ENCODE measurements at places on chromosomes 12 and 14.
A peak's percentile ranks its signal among the peaks of the same experiment; 100 is the strongest.

DNA sequence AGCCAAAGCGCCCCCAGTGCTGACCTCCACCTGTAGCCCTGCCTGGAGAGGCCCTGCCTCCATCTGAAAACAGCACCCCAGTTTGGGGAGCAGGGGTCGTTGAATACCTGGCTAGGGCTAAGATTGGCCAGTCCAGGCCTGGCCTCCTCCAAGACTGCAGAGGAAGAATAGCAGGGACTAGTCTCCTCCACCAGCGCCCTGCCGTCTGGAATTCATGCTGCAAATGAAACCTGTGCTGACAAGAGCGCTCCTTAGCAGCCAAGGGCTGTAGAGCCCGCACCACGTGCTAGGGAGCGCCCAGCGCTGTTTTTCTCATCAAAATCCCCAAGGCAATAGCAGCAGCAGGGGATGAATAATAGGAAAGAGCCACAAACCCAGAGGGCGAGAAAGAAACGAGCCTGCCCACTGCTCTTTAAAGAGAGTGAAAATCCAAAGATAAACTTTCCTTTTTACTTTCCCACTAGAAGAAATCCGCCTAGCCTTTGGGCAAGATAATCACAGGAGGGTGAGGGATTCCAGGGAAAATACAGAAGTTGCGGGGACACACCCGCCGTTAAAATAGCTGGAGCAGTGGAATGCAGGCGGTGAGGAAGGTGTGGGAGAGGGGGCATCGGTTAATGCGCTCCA, 3.3 kb downstream of the COL2A1 start:
- no peak for DNase-seq

DNA sequence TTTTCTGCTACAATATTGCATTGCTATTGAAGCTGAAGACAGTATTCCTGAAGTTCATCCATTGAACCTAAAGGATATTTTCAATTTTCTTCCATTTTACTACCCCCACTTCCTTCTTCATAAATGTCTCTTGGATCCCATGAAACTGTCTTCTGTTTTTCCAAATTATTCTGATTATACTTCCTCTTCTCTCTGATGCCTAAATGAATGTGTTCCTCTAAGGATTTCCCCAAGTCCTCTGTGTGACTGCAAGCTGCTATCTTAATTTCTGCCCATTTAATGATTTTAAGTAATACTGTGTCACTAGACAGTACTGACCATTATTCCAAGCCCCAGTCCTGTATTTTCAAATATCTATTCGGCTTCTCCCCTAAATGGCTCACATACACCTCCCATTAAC, 102.9 kb downstream of the TAOK3 start:
- DNase-seq, result no peak

- no peak for DNase-seq
Observed at GRCh38 chr12:105672121-105672975, 341.9 kb downstream of the C12orf75 start.

GRCh38 chr12:67916266-67916970, 72.8 kb upstream of the IFNG-AS1 start:
- DNase-seq, result no peak

- DNase-seq, result no peak
Observed at GRCh38 chr12:121766290-121767039, 27.0 kb downstream of the RHOF start.

- no peak for DNase-seq
Observed at GRCh38 chr12:39341179-39341578, 101.7 kb downstream of the KIF21A start.

- no peak for DNase-seq
Observed at GRCh38 chr14:69314327-69314726, 54.4 kb downstream of the GALNT16 start.

GRCh38 chr12:96146747-96147146, 47.4 kb upstream of the ELK3 start:
- DNase-seq, result no peak

DNA sequence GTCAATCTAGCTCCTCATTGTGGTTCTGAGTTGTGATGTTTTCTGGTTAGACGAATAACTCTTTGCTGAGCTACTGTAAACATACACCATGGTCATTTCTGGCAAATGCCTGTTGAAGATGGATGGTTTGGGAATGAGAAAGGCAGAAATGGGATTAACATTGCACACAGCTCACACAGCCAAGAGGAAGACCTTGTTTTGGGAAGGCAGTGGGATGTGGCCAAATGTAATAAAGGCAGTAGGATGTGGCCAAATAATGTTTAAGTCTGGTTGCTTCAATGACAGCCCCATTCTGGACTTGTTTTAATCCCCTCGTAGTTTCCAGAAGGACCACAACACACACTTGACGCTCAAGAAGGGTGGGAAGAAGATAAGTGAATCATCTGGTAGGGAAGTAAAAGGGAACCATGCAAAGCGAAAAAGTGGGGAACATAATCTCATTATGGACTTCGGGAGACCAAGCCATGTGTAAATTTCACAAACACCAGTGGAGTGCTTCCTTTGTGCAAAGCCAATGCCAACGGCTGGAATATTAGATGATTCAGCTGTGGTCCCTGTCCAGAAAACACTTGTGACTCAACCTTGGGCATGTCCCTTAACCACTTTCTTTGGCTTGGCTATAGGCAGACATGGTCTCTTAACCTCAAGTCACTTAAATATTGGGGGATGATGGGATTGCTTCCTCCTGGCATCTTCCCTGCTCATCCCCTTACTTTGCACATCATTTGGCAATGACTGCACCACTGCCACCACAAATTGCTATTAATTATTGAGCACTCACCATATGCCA, 284.4 kb upstream of the CRY1 start:
- no peak for DNase-seq

DNA sequence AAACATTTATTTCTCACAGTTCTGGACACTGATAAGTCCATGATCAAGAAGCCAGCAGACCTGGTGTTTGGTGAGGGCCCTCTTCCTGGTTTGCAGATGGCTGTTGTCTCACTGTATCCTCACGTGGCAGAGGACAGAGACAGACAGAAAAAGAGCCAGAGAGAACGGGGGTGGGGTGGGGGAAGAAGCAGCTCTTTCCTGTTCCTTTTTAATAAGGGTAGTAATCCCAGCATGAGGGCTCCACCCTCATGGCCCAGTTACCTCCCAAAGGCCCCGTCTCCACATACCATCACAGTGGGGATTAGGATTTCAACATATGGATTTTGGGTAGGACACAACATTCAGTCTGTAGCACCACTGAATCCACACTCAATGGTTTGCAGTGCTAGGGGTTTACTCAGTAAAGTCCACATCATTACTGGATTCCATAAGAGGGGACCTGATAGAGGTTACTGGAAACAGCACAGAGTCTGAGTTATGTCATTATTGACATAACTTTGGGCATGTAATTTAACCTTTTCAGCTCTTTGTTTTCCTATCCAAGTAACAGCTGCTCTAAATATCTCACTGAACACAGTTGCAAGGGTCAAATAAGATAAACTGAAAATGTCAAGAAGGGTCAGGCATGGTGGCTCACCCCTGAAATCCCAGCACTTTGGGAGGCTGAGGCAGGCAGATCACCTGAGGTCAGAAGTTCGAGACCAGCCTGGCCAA, 53.2 kb downstream of the RPAP3 start:
- peak; percentile 75 for DNase-seq

DNA sequence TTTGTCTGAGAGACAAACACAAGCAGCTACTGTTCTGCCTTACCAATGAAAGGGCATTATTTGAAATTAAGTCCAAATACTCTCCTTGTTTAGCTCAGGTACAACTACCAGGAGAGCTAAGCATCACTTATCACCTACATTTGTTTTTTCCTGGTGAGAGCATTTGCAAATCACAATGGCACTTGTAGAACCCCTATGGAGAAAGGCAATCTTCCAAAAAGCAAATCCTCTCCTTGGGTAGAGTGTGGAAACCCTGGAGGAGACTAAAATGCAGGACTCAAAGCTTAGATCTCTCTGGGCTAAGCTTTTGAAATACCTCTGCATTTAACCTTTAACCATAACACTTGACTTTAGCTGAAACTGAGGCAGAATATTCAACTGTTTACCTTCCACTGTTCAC, 20.8 kb downstream of the GTSF1 start:
- DNase-seq, result no peak

Data from SHP77 treated with DMSO at 0.1 percent for 48 hours (cell line).